ENCODE measurements at places on chromosomes 2 and 18.

- DNase-seq, result no peak
Observed at GRCh38 chr2:9003366-9003615, 193 bp downstream of the MBOAT2 start.

GRCh38 chr2:118114863-118115262 lies 26.6 kb downstream of the INSIG2 start:
- DNase-seq, result no peak

DNA sequence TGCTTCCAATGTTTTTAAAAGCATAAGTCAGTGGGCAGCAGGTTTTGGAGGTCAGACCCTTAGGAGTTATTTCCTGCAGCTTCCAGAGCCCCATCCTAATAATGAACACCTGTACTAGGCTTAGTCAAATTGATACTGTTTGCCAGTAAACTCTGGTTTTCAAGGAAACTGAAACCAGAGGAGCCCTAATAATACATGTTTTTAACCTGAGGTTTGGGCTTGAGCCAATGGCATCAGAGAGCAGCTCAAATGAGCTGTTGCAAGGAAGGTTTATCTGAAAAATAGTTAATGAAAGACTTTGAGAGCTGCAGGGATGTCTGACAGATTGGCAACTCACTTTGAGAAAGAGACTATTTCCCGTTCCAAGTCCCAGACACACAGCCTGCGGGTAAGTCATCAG lies 54.6 kb downstream of the DCC start:
- DNase-seq, result no peak

- no peak for DNase-seq
Observed at GRCh38 chr2:31020713-31021112, 117.5 kb downstream of the GALNT14 start.

- DNase-seq, result no peak
Observed at GRCh38 chr2:152012697-152013096, 86.1 kb downstream of the CACNB4 start.

- DNase-seq, result no peak
Observed at GRCh38 chr18:78303519-78304191, 676.0 kb upstream of the SALL3 start.

DNA sequence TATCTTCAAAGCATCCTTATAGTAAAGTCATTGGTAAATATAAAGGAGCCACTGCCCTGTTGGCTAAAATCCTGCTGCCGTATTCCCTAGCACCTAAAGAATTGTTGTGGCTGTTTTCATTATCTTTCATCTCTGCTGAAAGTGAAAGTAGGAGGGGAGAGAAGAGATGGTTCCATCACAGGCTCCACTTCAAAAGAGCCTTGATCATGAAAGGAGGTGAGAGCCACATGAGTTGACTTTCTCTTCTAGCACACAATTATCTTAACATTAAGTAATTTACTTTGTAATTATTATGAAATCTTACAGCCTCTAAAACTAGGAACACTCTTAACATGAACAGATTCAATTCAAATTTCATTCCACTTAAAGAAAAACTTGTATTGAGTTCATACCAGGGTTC lies 1050.9 kb upstream of the LRRTM1 start:
- DNase-seq, result no peak

- no peak for DNase-seq
Observed at GRCh38 chr2:102083393-102083703, 59.2 kb upstream of the IL1R1 start.

DNA sequence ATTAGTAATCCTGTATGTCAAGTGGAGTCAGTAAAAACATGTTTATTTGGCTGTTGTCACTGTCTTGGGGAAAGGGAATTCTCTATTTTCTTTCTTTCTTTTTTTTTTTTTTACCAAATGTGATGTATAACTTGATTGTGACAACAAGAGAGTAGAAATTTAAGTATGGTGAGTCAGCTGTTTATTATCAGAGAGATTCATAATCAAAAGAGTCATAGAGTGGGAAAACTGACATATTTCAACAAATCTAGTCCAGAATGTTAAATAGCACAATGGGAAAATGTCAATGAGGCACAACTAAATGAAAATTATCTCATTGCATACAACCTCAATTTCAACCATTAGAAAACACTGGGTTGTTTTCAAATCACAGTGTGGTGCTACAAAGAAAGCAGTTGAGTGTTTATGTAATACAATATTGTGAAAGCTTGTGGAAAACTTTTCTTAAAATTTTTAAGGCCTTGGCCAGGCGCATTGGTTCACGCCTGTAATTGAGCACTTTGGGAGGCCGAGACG lies 111.9 kb upstream of the DTNA start:
- DNase-seq, result no peak

Measured in progenitor cell of endocrine pancreas (in vitro differentiated cells).